AG10803 (cell line): ENCODE measurements at places on chromosomes 4 and X.

DNA sequence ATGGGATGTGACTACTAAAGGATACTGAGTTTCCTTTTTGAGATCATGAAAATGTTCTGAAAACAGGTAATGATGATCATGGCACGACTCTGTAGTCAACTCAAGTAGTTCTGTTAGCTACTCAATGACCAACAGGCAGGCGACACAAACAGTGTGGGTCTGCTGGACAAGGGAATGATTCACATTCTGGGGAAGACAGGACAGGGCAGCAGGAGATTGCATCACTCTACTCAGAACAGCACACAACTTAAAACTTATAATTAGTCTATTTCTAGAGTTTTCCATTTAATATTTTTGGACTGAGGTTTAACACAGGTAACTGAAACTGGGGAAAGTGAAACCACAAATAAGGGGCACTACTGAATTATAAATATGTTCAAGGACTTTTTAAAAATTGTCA, 365.2 kb downstream of the PRDM5 start:
- peak; percentile 3 for DNase-seq

DNA sequence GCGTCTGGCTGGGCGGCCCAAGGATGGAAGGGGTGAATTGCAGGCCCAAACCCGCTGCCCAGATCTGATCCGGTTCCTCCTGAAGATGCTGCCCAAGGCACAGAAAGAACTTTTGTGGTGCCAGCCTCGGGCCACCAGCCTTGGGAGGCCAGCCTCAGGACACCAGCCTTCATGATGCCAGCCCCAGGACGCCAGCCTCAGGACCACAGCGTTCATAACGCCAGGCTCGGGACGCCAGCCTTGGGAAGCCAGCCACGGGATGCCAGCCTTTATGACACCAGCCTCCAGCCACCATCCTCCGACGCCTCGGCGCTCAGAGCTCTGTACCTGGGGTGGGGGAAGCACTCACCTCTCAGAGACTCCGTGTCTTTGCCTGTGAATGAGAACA, 107.8 kb downstream of the ADRA2C start:
- no peak for DNase-seq

GRCh38 chr4:53906606-53907190, 157.7 kb downstream of the CHIC2 start:
- peak; percentile 19 for DNase-seq

DNA sequence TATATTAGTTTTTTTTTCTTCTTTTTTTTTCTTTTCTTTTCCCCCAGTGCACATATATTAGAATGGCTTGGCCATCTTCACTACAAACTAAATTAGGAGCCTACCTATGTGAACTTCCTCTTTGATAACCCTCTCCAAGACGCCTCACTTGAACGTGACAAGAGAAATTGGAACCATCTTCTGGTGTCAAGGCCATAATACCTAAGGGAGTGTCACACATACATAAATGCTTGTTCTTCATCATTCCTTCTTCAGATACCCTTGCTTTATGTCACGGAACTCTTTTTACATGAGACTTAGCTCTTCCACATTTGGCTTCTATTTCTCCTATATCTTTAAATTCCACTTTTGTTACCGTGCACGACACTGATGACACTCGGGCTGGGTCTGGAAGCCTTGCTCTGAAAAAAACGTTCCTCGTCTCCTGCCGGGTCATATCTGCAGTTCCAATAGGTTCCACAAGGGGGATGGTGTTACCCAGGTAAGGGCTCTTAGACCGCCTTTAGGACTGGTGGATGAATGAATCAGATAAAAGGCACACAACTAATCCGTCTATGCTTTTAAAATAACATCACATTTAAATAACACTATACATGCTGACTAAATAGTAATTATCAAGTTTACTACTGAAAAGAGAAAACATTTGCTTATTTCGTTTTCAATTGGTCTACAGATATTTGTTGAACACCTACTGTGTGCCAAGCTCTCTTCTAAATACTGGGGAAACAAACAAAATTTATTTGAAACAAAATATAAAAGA, 19.9 kb downstream of the DGAT2L6 start:
- DNase-seq: peak; percentile 36

- no peak for DNase-seq
Measured at GRCh38 chrX:13258052-13258444, 61.8 kb downstream of the ATXN3L start.

GRCh38 chr4:156113138-156113765, 159.6 kb upstream of the CTSO start:
- no peak for DNase-seq

GRCh38 chrX:19496711-19497110, 18.6 kb downstream of the MAP3K15 start:
- DNase-seq: no peak

DNA sequence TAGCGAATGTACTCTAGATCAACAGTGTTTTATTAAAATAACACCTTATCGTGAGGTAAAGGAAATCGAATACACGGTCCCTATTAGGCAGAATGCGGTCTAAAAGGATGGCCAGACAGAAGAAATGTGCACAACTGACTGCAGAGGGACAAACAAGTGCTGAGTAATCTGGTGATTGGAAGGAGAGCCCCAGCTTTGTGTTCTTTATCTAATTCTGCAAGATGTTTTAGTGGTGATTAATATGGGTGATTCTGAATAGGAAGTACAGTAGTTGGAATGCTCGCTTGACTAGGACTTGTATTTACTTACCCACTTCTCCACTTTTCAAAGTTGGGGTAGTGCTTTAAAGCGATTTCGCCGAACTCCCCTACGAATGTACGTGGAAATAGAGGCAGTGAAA, 1.2 kb downstream of the WDR44 start:
- peak; percentile 45 for DNase-seq

- DNase-seq: no peak
Measured at GRCh38 chr4:10983885-10984640, 299.5 kb upstream of the CLNK start.

DNA sequence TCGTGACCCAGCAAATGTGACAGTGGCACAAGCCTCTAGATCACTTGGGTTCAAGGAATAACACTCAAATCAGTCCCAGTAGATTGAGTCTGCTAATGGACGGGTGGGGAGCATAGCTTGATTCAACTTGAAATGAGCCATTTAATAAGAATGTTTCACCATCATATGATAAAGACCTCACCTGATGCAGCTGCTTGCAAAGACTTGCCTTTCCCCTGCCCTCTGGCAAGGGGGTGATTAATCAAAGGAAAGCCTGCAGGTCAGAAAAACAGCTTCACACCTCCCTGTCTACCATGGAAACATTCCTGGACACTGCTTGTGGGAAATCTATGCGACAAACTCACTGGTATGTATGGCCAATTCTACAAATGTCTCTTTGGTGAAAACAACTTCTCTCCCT, 54.5 kb downstream of the CD99L2 start:
- DNase-seq: no peak

- peak; percentile 75 for DNase-seq
Measured at GRCh38 chr4:10336471-10336870, 120.8 kb downstream of the ZNF518B start.
